ENCODE measurements at places on chromosomes 11 and 22. TPM values are rescaled to one million over a fixed set of nuclear protein-coding genes. Genes with fewer than 3 reads are reported as not detected.
A peak's percentile ranks its signal among the peaks of the same experiment; 100 is the strongest.

The ZBTB44 gene
- 53.8 TPM for total RNA-seq

The RAG2 gene
- not detected for total RNA-seq

The TRIM6 gene
- 6.6 TPM for total RNA-seq

The TCN1 gene
- 54.1 TPM for total RNA-seq

The TTC38 gene
- 85.8 TPM for total RNA-seq

GRCh38 chr11:94941131-94941530 lies 32.2 kb downstream of the CWC15 start:
- no peak for DNase-seq

DNA sequence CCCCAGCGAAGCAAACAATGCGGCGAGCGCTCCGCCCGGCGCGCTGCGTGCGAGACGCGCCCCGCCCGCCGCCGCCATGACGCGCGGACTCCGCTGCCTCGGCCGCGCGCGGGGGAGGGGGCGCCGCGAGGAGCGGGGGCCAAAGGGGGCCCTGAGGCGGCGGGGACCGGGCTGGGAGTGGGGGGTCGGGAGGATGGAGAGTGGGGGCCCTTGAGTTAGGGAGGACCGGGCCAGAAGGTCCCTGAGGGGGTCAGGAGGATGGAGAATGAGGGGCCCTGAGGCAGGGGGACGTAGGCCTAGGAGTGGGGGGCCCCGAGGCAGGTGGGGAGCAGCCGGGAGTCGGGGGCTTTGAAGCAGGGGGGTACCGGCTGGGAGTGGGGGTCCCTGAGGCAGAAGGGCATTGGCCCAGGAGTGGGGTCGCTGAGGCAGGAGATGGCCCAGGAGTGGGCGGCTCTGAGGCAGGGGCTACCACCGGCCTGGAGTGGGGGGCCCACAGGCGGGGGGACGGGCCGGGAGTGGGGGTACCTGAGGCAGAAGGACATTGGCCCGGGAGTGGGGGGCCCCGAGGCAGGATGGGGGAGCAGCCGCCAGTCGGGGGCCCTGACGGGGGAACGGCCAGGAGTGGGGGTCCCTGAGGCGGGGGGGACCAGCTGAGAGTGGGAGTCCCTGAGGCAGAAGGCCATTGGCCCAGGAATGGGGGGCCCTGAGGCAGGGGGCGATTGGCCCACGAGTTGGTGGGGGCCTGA lies at the start of gene BRD1:
Gene BRD1, minus strand, starts transcription at position 21 of the 746 bp plus-strand sequence. CDS start 3,556 bp downstream, outside the sequence.
- peak; percentile 89 for DNase-seq

GRCh38 chr11:10058356-10058755 lies 235.7 kb downstream of the SBF2 start:
- no peak for DNase-seq

DNA sequence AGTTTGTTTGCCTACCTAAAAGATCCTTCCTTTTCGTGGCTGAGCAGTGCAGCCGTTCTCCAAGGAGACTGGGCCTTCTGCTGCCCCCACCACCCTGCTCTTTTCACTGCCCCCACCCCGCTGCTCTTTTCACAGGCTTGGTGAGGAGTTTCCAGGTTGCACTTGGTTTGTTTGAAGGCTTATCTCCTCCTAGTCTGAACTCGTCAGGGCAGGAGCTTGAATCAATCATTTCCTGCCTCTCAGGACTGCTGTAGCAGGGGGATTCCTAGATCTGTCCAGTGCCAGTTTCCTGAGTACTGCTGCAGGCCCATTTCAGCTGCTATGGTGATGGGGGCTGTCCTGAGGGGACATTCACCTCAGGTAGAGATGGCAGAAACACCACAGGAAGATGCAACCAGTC lies 10.0 kb downstream of the MED15 start:
- no peak for DNase-seq

DNA sequence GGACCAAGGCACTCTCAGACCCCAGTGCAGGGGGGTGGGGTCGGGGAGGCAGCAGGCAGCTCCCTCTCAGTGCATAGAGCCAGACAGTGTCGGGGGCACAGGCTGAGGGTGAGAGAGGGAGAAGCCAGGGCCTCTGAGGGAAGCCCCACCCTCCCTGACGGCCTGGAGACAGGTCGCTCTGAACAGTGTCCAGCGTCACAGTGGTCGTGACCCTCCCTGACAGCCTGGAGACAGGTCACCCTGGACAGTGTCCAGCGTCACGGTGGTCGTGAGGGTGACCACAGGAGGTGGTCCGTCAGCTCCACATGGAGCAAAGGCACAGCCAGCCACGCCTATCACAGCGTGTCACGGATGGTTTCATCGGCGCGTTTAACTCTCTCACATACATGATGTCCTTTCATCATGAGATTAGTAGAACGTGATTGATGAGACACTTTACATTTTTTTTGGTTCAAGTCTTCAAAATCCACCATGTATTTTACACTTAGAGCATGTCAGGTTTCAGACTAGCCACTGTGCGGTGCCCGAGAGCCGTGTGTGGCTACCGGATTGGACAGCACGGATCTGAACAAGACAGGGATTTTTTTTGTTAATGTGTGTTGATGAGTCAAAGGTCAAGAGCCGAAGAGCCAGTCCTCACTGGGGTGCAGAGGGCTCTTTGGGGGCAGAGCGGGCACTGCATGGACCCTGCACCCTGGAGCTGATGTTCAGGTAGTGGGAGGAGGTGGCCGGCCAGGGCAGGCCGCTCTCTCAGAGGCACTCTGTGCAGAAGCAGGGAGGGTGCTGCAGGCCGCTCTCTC lies 23.9 kb upstream of the PANX2 start:
- peak; percentile 68 for DNase-seq

DNA sequence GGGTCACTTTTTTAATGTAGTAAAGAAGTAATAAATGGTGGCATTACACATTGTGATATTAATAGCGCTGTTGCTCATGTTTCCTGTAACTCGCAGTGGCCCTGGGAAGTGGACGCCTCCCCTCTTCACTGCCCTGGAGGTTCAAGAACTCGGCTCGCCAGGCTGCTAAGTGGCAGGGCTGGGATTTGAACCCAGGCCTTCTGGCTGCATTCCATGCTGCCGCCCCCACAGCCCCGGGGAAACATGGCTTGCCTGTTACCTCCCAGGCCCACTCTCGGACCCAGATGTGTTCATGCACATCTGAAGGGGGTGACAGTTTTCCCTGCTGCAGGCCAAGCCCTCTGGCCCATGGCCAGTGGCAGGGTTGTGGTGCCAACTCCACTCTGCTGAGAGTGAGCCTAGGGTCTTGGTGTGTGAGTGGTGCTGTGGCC lies 25.0 kb upstream of the MGAT3 start:
- peak; percentile 2 for DNase-seq

DNA sequence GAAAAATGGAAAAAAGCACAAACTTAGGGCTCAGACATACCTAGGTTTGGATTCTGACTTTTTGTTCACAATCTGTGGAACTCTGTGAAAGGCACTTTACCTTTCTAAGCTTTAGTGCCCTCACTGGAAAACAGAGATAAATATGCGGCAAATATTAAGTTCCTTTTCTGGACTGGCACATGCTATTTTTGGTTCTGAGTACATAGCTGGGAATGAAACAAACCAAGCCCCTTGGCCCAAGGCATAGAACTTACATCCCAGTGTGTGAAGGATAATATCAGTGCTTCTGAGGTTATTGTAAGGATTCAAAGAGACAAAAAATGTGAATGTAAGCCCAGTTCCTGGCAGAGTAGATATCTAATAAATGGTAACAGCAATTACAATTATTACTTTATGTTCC lies 227.5 kb downstream of the ADAMTS15 start:
- no peak for DNase-seq

DNA sequence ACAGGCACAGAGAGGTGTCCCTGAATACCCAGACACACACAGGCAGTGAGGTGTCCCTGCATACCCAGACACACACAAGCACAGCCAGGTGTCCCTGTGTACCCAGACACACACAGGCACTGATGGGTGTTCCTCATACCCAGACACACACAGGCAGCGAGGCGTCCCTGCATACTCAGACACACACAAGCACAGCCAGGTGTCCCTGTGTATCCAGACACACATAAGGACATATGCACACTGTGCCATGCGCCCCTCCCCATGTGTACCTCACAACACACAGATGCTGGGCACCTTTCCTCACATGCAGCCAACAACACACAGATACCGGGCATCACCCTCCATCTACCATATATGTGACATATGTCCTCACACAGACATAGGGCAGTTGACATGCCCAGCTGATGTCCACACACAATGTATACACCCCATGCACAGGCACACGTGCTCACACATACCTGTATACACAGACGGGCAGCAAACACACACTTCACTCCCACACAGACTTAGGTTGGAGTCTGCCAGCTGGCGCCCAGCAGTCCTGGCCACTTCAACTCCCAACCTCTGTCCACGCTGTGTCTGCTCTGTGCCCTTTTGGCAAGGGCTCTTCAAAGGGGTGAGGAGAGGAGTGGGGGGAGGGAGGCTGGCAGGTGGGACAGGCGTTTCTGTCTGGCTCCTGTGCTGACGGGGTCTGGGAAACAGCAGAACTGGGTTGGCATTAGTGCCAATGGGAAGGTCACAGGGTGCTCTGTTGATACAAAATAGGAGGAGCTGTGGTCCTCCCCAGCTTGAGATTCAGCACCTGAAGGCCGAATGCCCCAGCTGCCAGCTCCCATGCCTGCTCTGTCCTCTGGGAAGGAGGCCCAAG lies 69.4 kb upstream of the ALX4 start:
- no peak for DNase-seq

DNA sequence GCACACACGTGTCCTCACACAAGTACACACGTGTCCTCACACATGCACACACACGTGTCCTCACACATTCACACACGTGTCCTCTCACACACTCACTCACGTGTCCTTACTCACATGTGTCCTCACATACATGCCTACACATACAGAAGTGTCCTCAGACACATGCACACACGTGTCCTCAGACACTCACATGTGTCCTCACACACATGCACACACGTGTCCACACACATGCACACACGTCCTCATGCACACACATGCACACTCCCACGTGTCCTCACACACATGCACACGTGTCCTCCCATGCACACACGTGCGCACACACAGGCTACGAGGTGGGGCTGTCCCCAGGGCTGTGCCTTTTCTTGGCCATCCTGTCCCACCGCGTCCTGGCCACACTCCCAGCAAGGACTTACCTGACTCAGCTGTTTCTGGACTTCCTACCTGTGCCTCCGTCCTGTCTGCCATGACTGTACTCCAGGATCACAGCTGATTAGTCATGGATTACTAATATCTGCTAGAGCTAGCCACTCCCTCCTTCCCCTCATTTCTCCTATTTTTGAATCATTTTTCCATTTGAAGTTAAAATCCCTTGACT lies 990.2 kb downstream of the BRD1 start:
- no peak for DNase-seq

- DNase-seq: peak; percentile 11
Measured at GRCh38 chr11:103541186-103541795, 432.1 kb downstream of the DYNC2H1 start.

DNA sequence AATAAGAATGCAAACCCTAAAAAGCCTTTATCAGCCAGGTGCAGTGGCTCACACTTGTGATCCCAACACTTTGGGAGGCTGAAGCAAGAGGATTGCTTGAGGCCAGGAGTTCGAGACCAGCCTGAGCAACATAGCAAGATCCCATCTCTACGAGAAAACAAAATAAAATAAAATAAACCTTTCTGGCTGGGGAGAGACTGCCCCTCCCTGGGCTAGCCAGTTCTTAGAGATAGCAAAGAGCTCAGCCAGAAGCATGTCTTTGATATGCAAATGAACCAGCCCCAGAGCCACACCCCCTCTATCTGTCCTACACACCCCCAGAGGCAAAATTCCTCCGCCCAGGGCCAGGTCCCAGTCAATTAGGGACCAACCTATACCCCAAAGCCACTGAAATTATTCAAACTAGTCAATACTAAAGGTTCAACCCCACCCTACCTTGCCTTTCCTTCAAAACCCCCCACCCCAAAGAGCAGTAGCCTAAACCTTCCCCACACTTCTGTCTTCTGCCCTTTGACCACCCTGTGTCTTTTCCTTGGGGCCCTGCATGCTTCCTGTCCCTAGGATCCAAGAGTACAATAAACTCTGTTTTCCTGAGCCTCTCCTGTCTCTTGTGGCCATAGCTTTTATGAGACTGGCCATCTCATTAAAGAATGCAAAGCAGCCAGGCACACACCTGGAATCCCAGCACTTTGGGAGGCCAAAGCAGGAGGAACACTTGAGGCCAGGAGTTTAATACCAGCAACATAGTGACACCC lies 37.3 kb upstream of the CXCR5 start:
- peak; percentile 30 for DNase-seq

- peak; percentile 91 for DNase-seq
Measured at GRCh38 chr11:113532697-113533424, 57.7 kb upstream of the DRD2 start.

- DNase-seq: no peak
Measured at GRCh38 chr22:25672289-25673084, 69.5 kb upstream of the MYO18B start.

- no peak for DNase-seq
Measured at GRCh38 chr22:49730656-49731055, 97.0 kb downstream of the BRD1 start.

DNA sequence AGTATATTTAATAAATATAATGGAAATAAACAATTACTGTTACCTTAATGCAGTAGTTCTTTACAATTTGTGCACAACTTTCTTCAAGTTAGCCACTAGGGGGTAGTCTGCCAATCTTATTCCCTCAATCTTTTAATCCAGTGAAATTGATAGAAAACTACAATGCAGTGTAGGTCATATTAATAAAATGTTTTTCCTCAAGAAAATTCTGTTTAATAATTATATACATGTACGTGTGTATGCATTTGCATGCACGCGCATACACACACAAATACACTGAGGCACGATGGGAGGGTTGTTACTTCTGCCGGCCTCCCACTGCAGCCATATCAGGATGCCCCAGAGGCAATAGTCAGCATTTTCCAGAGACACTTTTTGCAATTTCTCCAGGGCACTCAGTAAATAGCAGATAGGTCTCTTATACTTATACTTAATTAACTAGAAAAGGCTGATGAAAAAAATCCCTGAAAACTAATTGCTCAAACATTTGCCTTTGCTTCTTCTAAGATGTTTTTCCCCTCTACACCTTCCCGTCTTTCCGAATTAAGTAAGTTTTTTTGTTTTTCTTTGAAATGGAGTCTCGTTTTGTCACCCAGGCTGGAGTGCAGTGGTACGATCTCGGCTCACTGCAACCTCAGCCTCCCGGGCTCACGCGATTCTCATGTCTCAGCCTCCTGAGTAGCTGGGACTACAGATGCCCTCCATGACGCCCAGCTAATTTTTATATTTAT lies 3.1 kb downstream of the GAB2 start:
- peak; percentile 12 for DNase-seq

DNA sequence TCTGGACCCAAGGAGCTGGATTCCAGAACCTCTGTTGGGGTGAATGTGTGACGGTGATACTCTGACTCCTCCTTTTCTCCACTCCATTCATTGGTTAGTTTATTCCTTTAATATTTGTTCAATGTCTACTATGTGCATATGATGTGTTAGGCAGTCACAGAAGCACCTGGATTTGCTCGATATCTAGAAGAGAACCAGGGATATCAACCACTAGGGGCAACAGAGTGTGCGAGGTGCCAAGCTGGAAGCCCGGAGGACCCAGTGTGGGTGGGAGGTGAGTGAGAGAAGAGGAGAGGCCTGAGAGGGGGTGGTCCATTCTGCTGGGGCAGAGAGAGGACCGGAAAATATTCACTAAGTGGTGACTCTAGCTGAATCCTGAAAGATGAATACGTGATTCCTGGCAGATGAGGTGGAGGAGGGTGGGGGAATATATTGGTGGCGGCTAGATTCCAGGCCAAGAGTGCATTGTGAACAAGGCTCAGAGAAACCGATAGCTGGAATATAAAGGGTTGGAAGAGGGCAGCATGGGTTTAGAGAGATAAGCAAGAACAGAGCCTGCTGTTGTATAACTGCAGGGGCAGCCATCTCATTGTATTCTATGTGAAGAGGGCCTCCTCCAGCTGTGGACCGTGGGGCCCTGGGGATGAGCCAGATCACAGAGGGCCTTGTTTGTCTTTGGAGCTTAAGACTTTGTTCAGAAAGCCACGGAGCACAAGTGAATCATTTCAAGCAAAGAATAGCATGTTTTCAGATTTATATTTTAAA lies 6.9 kb upstream of the TIMP3 start:
- no peak for DNase-seq

Data from hepatocyte (in vitro differentiated cells).